Heart left ventricle (tissue), 16 donors: ENCODE measurements at places on chromosomes 7 and 10. TPM values are rescaled to one million over a fixed set of nuclear protein-coding genes. Genes with fewer than 3 reads are reported as not detected.

PCBD1 gene
- total RNA-seq = 132 TPM

DNA sequence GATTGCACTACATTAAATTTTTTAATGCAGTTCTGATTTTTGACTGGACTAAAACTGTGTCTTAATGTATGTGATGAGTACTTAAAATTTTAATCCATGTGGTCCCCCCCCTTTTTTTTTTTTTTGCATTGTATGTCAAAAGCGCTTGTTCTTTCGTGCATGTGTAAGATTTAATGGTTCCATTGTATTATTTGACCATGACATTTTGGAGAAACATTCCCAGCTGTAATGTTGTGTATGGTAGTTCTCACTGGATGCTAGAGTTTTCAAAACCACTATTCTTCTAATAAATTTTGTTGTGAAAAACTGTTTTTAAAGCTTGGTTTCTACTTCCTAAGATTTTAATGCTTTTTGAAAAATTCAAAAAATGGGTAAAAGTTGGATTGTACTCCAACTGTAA is 132.0 kb downstream of the LCOR start:
- no peak for DNase-seq

DNA sequence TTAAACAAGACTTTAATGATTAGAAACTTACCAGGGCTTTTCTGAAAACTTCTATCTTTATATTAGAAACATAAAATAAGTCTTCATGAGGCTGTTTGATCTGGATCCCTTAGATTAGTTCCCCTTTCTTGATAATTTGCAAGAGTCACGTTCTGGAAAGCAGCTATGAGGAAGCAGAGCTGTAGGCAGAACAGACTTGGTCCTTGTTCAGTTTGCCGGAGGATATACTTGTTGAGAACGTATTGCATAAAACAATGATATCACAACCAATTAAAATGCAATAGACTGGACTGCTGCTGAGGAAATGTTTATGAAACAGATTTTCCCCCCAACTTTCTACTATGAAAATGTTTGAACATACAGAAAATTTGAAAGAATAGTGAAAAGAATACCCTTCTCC is 2.8 kb downstream of the SAMD9L start:
- no peak for DNase-seq

- DNase-seq = no peak
Observed at GRCh38 chr10:63388421-63389031, 77.3 kb downstream of the JMJD1C start.

DNA sequence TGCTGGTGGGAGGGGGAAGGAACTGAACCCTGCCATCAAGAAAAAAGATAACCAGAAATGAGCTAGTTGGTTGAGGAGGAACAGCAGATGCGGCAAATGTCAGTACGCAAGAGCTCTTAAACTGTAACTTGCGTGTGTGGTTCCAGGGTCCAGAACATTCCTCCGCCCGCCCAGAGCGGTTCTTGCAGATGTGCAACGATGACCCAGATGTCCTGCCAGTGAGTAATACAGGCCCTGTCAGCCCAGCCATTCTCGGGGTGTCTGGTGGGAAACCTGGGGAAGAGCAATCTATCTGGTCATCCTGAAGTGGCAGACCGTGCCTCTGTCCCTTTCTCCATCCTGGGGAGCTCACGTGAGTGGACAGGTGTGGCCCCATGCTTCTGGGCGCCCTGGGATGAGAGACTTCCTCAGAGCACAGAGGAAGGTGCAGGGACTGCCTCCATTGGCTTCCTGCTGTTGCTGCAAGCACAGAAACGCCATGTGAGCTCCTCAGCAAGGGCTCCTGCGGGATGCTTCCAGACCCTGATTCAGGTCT is 50.5 kb upstream of the ZMIZ2 start:
- no peak for DNase-seq

GRCh38 chr10:21290499-21291160 is 234.9 kb downstream of the SKIDA1 start:
- no peak for DNase-seq

GRCh38 chr10:110434489-110435096 is 63.1 kb upstream of the DUSP5 start:
- DNase-seq = no peak

WAPL gene
- 29.3 TPM for total RNA-seq

DNA sequence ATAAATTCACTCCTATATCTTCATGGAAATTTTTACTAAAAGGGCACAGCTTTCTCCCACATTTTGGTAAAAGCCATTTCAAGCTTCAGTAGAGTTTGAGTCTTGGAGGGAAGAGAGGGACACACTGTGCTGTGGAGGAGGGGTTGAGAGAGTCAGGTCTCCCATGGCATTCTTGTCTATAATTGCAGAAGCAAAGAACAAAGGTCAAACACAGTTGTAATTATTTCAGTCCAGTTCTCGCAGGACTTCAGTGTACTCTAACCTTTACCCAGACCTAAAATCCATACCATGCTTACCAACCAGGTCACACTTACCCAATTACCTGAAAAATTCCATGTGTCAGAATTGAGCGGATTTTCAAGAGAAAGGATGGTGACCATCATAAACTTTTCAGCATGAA is 298.4 kb downstream of the XPNPEP1 start:
- no peak for DNase-seq

- DNase-seq = peak; percentile 35
Observed at GRCh38 chr7:80859272-80859970, 59.4 kb downstream of the SEMA3C start.

DNA sequence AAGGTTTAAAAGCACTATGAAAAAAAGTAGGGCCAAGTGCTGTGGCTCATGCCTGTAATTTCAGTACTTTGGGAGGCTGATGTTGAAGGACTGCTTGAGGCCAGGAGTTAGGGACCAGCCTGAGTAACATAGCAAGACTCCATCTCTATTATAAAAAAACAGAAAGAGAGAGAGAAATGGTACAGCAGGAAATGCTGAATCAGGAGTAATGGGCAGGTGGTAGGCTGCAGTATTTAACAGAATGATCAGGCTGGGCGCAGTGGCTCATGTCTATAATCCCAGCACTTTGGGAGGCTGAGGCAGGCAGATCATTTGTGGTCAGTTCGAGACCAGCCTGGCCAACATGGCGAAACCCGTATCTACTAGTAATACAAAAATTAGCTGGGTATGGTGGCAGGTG is 49.6 kb downstream of the SCD start:
- DNase-seq = no peak

DNA sequence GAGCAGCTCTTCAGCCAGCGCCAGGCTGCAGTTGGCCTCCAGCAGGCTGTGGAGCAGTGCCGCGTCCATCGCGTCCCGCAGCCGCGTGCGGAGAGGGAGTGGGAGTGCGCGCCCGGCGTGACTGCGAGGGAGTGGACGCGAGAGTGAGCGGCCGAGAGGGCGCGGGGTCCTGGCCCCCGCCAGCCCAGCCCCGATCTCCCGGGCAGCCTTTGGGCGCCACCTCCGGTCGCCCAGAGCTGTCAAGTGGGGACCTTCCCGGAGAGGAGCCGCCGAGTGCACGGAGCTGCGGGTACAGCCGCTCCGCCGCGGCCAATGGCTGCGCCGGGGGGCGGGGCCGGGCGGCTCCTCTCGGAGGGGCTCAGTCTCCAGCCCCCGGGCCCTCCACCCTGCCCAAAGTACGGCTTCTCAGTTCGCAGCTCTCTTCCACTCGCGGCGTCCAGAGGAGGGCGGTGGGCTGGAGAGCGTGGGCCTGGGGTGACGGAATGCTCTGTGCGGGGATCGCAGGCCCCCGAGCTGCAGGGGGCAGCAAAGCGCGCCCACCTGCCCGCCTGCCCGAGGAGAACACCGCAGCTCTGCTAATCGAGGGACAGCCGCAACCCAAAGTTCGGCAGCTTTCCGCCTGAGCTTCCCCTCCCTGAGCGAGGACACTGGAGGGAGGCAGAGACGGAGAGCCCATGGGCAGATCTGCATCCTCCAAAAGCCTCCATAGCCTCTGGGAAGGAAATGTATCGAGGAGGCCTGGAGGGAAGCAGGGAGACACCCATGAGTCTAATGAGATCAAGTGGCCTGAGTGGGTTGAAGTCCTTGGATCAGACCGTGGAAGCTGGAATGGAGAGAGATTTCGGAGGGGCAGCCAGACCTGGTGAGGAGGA is at the start of gene CRHR2:
CRHR2 (minus strand) TSS at position 245 of the 872 bp plus-strand sequence; CDS start at position 69, 176 bp downstream.
- DNase-seq = no peak

DNA sequence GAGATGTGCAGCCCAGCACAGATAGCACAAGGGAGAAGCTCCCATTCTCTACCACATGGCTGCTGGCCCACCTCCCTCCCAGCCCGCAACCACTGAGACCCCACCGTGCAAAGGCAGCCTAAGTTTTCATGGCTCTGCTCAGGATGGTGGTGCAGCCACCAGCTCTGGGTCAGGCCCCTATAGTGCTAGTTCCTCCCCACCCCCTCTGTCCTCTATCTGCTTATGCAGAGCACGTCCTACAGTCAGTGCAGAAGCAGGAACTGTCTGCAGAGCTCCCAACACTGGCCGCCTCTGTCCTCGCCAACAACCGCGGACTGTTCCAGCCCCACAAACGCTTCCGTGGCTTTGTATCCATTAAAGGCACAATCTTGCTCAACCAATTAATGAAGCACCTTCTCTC is 278.9 kb downstream of the GRID1 start:
- DNase-seq = no peak

GRCh38 chr7:17242504-17242903 is 55.9 kb upstream of the AHR start:
- no peak for DNase-seq

DPYSL4 gene
- 26.7 TPM for total RNA-seq

SMO gene
- total RNA-seq = 7.0 TPM

DNA sequence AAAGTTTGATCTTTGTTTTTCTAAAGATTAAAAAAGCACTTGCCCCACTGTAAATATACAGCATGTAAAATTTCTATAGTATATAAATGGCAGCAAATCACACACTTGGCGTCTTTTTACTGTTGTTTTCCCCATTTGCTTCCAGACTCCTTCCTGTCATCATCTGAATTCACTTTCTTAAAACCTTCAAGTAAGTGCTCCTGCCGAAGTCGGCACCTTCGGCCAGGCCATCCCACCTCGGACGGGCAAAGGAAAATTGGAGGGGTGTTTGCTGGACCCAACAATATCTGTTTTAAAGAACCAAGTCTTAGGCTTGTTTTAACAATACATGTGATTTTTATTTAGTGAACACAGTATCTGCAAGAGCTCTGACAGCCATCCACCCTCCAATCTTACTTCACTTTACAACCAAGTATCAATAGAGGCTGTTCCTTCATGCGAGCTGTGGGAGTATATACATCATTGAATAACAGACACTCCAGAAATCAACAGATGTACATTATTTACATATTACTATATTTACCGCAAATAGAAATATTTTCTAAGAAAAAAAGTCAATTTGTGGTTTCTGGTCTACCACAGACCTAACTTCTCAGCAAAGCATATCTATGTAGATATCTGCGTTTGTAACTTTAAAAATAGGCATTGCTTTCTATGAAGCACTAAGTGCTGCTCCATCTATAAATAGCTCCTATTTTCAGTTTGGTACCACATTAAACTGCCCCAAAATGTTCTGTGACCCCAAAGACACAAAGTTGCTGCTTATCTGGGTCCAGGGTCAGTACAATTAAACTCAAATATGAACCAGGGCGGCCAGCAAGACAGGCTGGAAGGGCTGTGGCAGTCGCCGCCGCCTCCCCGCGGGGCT is 110.7 kb downstream of the CYTH3 start:
- no peak for DNase-seq

GRCh38 chr7:264541-265191 is 25.3 kb upstream of the FOXL3 start:
- no peak for DNase-seq
